Activated CD4-positive, alpha-beta T cell treated with anti-CD3 and anti-CD28 coated beads, Interleukin-2, amount 50 U/mL, for 4 hours (primary cell): ENCODE measurements at places on chromosomes 16 and 17.

GRCh38 chr17:70050931-70051330 is 24.1 kb upstream of the KCNJ16 start:
- DNase-seq: no peak

GRCh38 chr17:70034158-70034557 is 40.9 kb upstream of the KCNJ16 start:
- DNase-seq: no peak

DNA sequence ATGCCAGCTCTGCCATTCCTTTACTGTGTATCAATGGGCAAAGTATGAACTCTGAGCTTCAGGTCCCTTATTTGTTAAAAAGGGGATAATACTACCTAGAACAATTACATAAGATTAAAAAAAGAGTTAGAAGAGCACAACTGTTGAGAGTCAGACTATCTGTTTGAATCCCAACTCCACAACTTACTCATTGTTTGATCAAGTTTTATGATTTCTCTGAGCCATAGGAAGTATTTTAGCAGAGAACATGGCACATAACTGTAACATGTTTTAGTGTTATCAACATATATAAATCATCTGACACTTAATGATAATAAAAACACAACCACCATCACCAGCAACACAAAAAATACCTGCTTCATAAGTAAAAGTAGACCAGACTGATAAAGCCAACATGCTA is 421.3 kb downstream of the ZFHX3 start:
- no peak for DNase-seq

GRCh38 chr17:71631483-71631882 is 489.3 kb upstream of the SOX9 start:
- no peak for DNase-seq

GRCh38 chr16:7420843-7421242 is 88.2 kb downstream of the RBFOX1 start:
- no peak for DNase-seq

DNA sequence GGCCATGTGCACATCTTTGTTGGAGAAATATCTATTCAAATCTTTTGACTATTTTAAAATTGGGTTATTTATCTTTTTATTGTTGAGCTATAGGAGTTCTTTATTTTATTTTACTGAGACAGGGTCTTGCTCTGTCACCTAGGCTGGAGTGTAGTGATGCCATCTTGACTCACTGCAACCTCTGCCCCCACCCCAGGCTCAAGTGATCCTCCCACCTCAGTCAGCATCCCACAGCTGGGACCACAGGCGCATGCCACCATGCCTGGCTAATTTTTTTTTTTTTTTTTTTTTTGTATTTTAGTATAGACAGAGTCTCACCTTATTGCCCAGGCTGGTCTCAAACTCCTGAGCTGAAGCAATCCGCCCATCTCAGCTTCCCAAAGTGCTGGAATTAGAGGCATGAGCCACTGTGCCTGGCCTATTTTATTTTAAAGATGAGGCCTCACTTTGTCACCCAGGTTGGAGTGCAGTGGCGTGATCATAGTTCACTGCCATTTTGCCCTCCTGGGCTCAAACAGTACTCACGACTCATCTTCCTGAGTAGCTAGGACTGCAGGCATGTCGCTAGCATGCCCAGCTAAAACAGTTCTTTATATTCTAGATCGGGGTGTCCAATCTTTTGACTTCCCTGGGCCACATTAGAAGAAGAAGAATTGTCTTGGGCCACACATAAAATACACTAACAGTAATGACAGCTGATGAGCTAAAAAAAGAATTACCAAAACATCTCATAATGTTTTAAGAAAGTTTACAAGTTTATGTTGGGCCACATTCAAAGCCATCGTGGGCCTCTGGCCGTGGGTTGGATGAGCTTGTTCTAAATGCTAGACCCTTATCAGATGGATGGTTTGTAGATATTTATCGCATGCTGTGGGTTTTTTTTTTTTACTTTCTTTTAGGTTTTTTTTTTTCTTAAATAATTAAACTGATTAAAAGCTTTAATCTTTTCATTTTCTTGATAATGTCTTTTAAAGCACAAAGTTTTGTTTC is 13.7 kb downstream of the TENT4B start:
- peak; percentile 18 for DNase-seq
